ENCODE measurements at places on chromosomes 2 and 18.

GRCh38 chr2:34307636-34308035, 708.5 kb upstream of the FAM98A start:
- no peak for DNase-seq

DNA sequence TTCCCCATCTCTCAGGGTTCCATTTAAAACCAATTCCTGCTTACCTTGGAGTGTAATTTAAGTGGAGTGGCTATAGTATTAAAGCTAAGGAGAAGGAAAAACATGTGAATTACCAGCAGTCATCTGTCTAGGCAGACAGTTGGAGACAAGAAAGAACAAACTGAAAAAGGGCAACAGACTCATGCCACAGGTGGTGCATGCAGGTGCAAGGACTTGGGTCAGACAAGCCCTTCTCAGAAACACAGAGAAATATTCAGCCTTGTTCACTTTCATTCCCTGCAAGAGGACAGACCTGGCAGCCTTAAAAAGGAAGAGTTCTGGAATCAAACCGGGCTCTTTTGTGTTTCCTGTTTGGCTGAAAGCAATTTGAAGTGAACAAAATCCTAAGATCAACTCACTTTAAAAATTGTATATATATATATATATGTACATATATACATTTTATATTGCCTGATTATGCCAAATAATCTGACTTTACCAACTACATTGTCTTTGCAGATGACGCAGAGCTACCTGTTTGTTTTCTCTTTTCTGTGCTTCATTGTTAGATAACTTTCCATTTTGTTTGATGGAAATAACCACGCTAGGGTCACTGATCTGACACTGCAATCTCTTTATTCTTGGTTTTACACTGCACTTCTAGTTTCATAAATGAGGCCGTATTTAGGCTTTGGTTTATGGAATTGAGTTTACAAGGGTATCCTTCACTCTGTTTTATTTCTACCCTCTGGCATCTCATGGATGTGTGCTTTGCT, 35.1 kb upstream of the VPS54 start:
- no peak for DNase-seq

DNA sequence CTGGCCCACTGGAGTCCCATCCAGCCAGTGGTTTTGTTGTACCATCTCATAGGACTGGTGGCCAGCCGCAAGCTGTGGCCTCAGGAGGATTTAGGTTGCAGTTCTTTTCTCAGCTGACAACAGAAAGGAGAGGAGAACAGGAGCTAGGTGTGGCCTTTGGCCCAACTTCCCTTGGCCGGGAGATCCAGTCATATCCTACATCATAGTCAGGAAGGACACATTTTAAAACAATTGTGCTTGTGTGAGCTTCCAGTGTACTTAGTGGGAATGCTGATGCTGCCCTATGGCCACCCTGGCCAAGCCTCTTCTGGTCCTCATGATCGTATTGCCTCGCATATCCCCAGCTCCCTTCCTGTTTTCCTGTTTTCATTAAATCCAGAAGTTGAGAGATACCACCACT, 98.1 kb downstream of the WDSUB1 start:
- DNase-seq, result no peak

DNA sequence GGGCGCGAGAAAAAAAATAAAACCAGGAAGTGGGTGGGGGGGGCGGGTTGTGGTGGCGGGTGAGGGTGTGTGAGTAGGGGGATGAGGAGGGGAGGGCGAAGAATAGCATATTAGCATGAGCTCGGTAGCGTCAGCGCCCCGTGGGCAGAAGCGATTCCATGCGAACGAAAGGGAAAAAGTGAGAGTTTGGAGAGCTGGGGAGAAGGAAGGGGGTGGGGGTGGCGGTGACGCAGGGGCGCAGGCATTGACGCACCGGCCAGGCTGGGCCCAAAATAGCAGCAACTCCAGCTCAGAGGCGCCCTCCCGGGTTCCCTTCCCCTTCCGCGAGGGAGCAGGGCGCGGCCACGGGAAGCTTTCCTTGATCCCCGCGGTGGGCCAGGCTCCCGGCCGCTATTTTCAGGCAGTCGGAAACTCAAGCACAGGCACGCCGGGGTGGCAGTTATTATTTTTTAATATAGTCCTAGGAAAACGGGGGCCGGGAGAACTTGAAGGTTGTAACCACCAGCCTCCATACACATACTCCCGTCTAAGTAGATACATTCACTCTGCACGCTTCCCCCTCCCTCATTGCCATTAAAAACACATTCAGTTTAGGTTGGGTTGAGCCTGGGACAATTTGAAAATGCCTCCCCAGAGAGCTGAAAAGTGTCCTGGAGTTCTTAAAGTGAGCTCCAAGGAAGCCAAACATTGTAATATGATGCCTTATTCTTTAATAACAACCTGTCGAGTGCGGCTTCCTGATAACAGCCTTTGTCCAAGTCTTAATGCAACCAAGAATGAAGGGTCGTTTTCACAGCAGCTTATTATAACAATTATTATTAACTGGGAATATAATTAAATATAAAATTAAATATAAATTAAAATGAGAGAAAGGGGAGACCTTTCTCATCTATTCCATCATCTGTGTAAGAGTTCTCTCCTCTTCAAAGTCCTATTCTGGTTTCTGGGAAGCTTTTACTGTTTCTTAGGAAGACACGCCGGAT, 2.3 kb upstream of the NR4A2 start:
- DNase-seq, result peak; percentile 50

DNA sequence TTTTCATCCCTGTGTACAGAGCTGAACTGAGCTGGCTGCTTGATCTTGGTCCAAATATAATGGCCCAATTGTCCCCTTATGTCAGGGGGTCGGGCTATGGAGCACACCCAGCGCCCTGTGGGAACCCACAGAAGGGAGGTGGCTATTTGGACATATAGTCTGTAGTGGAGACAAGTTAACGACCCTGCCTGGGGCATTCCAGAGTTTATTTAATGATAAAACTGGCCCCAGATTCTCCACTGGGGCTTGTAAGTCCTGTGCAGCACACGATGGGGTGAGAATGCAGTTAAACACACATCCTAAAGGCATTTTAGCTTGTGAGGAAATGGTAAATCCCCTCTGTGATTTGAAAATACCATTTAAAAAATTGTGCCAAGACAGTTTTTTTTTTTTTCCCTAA, 72.9 kb downstream of the QPCT start:
- no peak for DNase-seq

GRCh38 chr2:199070322-199070949, 387.3 kb downstream of the SATB2 start:
- DNase-seq, result no peak

DNA sequence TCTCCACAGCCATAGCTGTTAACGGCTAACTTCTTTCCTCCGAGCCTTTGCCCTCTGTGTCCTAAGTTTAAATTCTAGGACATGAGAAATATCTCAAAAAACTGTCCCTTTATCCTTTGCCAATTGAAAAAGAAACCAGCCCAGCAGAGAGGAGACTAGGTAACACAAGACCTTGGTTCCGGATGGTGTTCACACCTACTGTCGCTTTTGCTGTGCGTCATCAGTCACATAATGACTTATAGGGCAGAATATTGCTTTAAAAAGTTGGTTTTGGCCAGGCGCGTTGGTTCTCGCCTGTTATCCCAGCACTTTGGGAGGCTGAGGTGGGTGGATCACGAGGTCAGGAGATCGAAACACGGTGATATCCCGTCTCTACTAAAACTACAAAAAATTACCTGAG, 66.2 kb downstream of the SP3 start:
- DNase-seq, result no peak

- no peak for DNase-seq
These were observed 148.3 kb downstream of the RHBDD1 start for GRCh38 chr2:226983895-226984749.

DNA sequence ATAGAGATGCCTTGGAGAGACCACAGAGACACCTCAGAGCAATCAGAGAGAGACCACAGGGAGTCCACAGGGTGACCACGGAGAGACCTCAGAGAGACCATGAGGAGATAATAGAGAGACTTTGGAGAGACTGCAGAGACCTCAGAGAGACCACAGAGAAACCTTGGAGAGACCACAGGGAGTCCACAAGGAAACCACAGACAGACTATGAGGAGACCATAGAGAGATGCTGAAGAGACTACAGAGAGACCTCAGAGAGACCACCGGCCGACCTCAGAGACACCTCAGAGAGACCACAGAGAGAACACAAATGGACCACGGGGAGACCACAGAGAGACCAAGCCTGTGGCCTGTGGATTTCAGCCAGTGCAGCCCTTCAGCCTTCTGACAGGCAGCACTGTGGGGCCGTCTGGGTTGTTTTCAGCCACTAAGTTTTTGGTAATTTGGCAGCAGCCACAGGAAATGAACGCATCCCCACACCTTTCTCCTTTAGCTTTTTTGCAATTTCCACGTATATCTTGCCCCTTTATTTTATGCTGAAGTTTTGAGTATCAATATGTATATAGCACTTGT, 11.4 kb upstream of the TMEM18 start:
- DNase-seq, result no peak

DNA sequence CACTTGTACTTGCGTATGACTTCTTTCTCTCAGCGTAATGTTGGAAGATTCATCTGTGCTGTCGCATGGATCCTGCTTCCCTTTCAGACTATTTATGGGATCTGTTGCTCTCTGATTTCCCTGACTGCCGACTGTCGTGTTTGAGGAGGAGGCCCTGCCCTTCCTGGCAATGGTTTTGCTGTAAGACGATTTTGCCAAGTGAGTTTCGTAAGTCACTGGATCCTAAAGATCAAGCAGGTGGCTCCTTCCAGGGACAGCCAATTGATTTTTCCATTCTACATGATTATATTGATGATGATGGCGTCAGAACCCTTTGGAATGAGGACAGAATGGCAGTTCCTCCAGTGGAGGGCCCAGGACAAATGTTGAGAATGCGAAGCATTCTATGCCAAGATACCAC, 8.7 kb upstream of the B3GNT2 start:
- no peak for DNase-seq

DNA sequence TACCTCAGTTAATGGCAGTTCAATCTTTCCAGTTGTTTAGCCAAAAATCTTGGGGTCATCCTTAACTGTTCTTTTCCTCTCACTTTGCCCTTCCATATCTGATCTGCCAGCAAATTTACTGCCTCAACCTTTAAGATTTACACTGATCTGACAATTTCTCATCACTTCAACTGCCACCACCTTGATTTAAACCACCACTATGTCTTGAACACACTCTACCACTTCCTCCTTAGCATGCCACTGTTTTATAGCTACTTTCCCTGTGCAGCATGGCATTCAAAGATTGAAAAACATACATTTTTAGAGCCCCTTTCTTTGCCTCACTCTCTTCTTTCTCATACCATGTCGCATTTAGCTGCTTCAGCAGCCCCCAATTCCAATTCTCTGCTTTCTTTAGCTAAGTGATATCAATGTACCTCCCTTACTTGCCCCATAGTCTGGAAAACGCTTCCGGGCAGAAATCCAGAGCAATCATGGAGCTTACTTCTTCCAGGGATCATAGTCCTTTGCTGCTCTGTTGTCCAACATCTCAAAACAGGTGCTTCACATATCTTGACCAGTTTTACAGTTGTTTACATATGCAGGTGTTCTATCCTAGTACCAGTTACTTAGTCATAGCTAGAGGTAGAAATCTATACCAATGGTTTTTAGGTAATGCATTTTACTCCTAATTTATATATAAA, 10.9 kb downstream of the PGAP1 start:
- DNase-seq, result no peak

GRCh38 chr2:222404151-222404905, 20.0 kb upstream of the SGPP2 start:
- DNase-seq, result no peak

- DNase-seq, result no peak
These were observed 51.4 kb downstream of the GREB1L start for GRCh38 chr18:21293479-21293878.

GRCh38 chr18:419541-420175, 80.8 kb downstream of the COLEC12 start:
- DNase-seq, result no peak

DNA sequence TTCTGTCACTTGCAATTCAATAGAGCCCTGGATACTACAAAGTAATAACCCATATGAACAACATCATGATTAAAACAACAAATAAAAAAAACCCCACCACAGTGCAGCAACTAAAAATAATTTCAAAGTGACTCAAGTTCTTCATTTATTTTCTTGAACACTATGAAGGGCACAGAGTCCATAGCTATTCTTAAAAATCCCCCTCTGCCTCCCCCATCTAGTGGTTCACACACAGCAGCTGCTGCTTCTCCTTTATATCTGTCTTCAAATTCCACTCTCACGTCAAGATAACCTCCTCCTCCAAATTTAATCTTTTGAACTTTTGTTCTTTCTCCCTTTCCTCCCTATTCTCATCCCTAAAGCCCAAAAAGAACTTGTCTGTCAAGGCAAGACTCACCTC, 591.3 kb downstream of the ZEB2 start:
- DNase-seq, result no peak

GRCh38 chr2:171479154-171479814, 43.0 kb upstream of the CYBRD1 start:
- no peak for DNase-seq

GRCh38 chr2:60976256-60976850, 41.2 kb upstream of the PEX13 start:
- no peak for DNase-seq

- no peak for DNase-seq
These were observed 455 bp upstream of the AGAP1 start for GRCh38 chr2:235493402-235493774.

Data from activated T-helper 1 cell treated with anti-CD3 and anti-CD28 coated beads, Interleukin-2, amount 50 U/mL, for 16 hours (primary cell).